Fibroblast of skin of abdomen (primary cell): ENCODE measurements at places on chromosomes 2 and 18.

- DNase-seq: no peak
These were observed 7.8 kb downstream of the DOK6 start for GRCh38 chr18:69408522-69408921.

GRCh38 chr2:214410918-214411554 lies at the start of gene VWC2L:
VWC2L (plus strand) TSS chr2:214411054; CDS start chr2:214414194, 3,140 bp downstream.
- peak; percentile 51 for DNase-seq

DNA sequence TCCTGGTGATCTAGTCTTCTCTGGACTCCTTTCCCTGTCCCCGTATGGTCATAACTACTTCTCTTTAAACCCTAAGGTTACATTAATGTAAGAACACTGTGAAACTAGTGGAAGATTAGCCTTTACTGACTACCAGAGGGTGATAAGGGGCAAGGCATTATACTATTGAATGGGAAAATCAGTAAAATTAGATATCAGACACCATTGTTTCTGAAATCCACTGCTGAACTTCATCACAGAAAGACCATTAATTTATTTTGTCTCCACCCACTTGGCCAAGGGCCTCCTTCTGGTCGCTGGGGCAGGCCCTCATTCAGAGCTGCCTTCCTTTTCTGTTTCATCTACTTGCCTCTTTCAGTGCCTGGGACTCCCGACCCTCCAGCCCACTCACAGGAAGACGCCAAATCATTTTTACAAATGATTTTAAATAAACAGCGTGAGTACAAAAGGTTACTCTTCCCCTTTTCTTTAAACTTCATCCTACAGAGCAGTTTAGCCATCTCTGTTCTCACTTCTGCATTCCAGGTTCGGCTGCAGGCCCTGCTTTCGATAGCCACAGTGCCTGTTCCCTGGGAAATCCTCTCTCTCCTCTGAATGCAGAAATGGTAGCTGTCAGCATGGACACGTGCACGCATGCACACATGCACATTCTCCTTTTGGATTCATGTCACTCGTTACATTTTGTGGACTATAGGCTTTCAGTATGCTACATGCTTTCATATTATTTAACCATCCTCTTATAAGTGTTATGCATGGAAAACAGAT lies 70.3 kb upstream of the DOCK10 start:
- peak; percentile 33 for DNase-seq

DNA sequence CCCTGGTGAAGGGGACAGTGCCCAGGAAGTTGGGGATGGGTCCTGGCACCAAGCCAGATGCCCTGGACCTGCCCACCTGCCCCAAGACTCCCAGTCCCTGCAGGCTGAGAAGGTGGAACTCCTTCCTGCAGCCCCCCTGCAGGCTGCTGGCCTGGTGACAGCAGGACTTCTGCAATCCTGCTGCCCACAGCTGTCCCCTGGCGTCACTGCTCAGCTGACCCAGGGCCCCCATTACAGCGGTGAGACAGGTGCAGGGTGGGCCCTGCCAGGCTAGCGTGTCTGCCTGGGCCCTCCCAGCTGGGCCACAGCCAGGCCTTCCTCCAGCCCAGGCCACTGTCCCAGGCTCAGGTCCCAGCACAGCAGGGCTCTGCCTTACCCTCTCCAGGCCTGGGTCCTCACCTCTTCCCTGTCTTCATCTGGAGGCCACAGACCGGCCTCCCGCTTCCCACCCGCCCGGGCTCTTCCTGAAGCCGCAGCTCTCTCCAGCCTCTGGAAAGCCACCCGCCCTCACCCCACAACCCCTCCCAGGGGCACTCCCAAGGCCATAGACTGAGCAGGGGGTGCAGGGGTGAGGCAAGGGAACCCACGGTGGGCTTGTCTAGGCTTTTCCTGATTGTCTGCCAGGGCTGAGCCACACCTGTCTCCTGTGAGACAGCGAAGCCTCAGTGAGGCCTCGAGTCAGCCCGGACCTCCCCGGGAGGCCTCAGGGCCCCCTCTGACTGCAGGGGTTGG lies 8.8 kb upstream of the ERFE start:
- DNase-seq: no peak

DNA sequence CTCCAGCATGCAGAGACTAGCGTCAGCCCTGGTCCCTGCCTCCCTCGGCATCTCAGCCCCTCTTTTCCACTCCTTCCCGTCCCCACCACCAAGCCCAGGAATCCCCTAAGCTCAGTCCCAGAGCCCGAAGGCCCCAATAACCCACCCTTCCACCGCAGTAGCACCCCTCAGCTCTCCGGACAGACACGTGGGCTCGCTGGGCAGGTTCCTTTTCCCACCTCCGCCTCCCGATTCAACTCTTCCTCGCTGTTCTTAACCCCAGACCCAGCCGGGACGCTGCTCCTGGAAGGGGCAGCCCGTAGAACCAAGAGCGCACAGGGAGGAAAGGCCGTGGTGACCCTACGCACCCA lies 1.4 kb downstream of the IHH start:
- no peak for DNase-seq

DNA sequence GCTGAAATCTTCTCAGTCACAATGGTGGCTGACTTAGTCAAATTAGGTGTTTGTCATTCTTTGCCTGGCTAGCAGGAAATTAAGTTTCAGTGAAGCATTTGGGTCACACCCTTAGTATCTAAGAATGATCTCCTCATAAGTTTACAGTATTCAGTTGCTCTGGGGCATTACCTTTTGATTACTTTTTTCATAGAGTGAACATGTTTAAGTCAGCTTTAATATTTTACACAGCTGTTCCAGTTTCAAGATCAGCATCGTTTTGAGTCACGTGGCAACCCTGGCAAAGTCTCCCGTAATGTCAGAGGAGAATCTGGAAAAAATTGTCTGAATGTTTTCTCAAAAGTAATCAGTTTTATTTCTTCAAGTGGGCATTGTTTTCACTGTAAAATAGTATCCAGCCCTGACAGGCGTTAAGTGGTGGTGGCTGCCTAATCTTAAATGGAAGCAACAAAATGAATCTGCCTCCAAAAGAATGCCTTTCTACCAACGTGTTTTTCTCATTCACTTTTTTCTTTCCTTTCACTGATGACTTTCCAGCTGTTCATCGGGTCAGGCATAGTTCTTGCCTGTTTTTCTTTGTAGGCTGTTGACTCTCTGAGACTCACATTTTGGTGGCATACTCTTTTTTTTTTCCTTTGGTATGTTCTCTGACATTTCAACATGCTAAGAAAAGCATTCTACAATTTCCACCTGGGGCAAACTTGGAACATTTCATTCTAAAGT lies 319.6 kb upstream of the TCF4 start:
- DNase-seq: peak; percentile 22

- DNase-seq: peak; percentile 61
These were observed 37.5 kb upstream of the SEMA4C start for GRCh38 chr2:96907115-96908041.

GRCh38 chr2:6353669-6354068 lies 512.0 kb downstream of the CMPK2 start:
- DNase-seq: no peak

DNA sequence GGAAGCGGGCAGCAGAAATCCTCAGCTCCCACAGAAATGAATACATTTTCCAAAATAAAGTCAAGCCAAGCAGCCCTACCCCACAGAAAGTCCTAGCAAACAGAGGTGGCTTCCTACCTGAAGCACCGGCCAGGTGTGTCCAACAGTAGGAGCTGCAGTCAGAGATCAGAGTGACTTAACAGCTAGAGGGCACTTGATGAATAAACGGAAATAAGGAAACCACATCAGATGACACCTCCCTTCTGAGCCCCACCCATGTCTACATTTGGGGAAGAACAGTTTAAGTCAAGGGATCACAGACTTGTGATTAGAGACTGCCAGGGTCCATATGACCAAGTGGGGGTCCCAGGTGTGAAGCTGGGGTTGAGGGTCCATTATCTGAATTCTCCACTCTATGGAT lies at the start of gene CXCR1:
TSS of gene CXCR1 (minus strand) at position 172 of the 400 bp plus-strand sequence. CDS start 1,751 bp downstream, outside the sequence.
- DNase-seq: no peak

- DNase-seq: peak; percentile 9
These were observed 9.6 kb upstream of the DYNC2LI1 start for GRCh38 chr2:43764086-43764705.

- no peak for DNase-seq
These were observed 69.4 kb downstream of the FBXO15 start for GRCh38 chr18:74078257-74078656.
